ENCODE measurements at places on chromosomes 7 and 10. TPM values are rescaled to one million over a fixed set of nuclear protein-coding genes. Genes with fewer than 3 reads are reported as not detected.

RNF32 gene
- total RNA-seq, result 2.7 TPM

FOXI2 gene
- total RNA-seq, result 0.15 TPM

DNA sequence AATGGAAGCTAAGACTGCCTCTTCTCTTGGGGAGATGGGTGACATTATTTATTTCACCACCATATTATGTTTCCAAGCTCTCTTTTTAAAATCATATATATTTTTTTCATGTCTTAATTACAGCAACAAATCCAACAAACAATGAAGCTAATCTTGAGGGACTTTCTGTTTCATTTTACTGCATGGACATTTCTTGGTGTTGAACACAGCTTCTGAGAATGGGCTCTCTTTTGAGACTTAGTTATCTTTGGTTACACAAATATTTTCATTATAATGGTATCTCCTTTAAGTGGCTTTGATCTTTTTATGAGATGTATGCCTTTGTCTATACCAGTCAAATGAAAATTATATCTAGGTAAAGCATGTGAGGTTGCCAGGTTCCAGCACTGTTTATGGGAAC lies 210.0 kb upstream of the LRRN3 start:
- DNase-seq, result no peak

- DNase-seq, result no peak
These were observed 50.1 kb upstream of the RASGEF1A start for GRCh38 chr10:43316988-43317387.

GRCh38 chr7:95863-96260 lies 96.5 kb upstream of the FAM20C start:
- DNase-seq, result no peak

DNA sequence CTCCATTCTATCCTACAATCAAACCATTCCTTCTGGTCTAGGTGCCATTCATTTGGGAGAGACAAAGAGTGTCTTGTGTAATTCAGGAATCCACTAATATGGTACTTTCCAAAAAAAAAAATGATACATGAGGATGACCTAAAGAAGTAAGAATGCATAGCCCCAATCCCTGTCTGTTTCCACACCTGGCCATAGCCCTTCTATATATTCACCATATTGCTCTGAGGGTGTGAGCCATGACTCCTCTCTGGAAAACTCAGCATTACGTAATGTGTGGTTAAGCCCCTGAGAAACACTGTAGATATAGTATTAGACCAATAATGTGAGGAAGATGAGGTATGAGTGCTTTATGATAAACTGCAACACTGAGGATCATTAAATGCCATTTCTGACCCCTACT lies 592.7 kb downstream of the INHBA start:
- no peak for DNase-seq

- DNase-seq, result peak; percentile 38
These were observed 876 bp downstream of the DNAH11 start for GRCh38 chr7:21543528-21544302.

DNA sequence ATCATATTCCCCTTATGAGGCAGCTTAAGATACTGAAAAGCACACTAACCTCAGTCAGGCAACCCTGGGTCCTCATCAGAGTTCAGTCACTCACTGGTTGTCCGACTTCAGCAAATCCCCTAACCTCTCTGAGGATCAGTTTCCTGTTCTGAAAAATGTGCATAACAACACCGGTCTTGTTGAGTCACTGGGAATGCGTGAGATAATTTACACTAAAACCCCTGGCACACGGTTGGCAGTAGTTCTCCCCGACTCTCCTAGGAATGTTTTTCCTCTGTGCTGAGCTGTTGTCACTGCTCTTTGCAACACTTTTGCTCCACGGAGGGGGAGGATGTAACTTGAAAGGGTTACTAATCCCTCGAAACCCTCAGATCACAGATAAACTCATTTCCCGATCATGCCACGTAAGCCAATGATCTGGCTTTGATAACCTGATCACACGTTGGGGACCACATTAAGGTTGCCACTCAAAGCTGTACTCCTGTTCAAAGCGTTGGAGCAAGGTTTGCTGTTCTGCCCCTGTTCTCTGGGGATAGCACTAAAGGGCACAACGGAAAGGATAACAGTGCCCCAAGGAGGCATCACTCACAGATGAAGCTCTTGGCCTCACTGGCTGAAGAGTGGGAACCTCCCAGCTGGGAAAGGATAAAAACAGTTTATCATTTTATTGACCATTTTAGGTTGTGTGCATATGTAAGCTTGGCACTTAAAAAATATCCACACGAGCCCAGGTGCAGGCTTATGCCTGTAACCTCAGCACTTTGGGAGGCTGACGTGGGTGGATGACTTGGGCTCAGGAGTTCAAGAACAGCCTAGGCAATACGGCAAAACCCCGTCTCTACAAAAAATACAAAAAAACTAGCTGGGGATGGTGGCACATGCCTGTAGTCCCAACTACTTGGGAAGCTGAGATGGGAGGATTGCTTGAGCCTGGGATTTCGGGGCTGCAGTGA lies 5.0 kb upstream of the RBM17 start:
- peak; percentile 8 for DNase-seq

- DNase-seq, result no peak
These were observed 257.0 kb downstream of the PHTF2 start for GRCh38 chr7:78055599-78055998.

GRCh38 chr7:135914346-135914745 lies 62.8 kb downstream of the MTPN start:
- DNase-seq, result no peak

GRCh38 chr10:64648915-64649314 lies 1127.7 kb downstream of the REEP3 start:
- DNase-seq, result no peak

DNA sequence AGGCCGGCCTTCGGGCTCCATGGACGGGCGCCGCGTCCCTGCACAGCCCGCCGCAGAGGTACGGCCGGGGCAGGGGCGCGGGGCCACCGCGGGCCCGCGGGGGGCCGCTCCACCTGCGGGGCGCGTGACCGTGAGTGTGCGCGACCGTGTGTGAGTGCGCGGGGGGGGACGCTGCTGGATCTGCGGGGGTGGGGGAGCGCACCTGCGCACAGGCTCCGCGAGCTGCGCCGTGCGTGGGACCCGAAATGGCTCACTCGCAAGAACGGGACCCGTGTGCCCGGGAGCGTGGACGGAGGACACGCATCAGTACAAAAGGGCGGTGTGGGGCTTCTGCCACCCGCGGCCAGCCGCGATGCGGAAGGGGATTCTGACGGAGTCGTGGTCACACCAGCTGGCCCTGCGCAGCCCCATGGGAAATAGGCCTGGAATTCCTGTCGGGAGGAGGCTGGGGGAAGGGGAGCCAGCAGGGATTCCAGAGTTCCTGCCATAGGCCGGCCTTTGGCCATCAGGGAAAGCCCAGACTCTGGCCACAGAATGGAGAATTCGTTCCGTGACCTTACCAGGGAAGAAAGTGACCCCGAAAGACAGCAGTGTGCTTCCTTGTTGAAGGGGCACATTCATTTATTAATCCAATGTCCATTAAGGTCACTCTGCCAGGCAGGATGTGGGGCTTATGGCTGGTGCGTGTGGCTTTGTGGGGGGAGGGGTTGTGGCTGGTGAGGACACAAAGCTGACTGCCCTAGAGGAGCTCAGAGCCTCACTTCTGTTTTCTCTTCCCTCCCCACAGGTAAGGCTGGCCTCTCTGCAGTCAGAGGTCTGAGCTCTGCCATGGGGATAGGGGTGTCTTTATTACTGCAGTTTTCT lies 494 bp downstream of the REPIN1 start:
- DNase-seq, result peak; percentile 81

Measured in lung (tissue), 17 donors.